Stimulated activated CD4-positive, alpha-beta T cell treated with anti-CD3 and anti-CD28 coated beads, Interleukin-2, amount 100 ng/mL, for 24 hours (primary cell): ENCODE measurements at places on chromosomes 12 and 14.

DNA sequence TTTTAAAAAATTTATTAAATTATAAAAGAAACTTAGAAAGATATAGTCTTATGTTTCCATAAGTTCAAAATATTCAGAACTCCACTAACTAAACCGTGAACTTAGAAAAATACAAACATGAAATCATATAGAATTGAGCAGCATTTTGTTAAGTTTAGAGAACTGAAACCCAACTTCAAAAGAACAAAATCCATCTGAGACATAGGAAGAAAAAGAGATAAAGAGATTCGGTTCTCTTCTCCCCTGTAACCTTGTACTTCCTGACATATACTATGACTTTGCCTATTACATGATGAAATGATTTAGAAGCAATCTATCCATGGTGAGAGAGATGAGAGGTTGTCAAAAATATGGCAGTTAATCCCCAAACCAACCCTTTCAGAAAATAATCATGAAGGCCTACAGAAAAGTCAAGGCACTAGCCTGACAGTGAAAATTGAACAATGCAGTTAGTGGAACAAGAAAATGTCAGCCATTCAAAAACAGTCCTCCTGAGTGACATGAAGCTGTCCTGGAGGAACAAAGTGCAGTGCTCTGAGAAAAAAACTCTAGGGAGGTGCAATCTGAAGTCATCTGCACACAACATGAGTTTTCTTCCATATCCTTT lies 44.0 kb downstream of the C12orf50 start:
- DNase-seq = no peak

- DNase-seq = no peak
Observed at GRCh38 chr12:132099739-132100138, 44.4 kb downstream of the DDX51 start.

DNA sequence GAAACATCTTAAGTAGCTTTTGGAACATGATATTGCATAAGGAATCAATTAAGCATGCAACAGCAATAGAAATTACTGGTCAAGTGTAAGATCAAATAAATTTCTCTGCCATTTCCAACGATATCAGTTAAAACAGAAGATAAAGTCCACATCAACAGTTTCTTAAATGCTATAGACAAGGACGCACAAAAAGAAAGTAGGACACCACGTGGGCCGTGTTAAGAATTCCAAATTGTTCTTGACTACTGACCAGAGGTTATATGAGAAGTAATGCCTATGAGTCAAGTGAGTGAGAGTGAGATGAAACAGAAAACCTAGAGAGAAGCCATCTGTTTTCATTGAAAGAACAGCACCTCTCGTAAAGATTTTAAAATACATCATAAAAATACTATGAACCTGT lies 318.2 kb downstream of the TMEM117 start:
- no peak for DNase-seq

DNA sequence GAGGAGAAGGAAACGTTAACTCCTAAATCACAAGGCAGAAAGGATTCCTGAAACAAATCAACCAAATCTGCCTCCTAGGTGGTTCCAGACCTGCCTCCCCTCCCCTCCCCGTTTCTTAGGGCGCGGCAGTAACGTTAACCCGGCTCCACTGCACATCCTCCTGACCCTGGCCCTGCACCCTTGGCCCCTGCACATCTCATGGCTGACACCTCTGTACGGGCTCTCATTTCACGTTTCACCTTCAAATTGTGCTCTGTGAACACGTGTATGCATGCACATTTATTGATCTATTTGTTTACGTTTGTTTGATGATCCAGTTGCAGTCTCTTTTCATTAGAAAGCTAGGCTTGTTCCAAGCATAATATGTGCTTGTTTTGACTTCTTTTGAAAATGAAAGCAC lies 358.1 kb downstream of the ADGRD1 start:
- DNase-seq = no peak

DNA sequence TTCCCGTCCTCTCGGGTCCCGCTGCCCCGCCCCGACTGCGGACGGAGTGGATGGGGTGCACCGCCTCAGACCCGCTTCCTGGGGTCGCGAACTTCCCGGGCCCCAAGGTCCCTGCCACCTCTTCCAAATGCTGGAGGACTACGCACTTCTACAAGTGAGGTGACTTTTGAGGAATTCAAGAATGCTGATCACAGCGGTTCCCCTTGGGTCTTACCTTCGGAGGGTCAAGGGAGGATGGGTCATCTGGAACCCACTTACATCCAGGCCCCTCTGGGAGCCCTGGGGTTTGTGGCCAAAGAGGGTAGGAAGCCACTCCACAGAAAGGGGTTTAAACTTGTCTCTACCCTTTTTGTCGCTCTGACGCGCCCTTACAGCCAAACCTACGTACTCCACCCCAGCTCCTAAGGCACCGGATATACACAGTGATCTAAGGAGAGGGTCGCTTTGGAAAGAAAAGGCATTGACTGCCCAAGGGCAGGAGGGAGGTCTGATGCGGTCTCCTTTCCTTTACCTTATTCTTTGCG lies 532 bp upstream of the PRKD1 start:
- no peak for DNase-seq

- no peak for DNase-seq
Observed at GRCh38 chr12:32605326-32606095, 73.6 kb upstream of the DNM1L start.

- DNase-seq = no peak
Observed at GRCh38 chr14:104289507-104289906, 151.1 kb downstream of the KIF26A start.

DNA sequence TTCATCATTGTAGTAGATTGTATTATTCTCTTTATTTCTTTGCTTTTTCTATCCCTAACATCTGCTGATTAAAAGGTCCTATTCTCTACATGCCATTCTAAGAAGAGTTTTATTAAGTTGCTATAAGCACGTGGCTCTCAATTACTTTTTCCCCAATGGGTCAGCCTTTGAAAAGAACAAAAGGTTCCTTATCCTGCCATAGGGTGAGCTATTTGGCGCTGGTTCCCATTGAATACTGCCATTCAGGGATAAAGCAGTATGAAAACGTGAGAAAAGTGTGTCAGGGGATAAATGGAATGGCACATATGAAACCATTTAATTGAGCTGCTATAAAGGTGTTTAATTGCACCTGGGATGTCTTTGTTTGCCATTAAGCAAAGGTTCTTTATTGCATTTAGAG lies 80.9 kb downstream of the SYNE2 start:
- no peak for DNase-seq

DNA sequence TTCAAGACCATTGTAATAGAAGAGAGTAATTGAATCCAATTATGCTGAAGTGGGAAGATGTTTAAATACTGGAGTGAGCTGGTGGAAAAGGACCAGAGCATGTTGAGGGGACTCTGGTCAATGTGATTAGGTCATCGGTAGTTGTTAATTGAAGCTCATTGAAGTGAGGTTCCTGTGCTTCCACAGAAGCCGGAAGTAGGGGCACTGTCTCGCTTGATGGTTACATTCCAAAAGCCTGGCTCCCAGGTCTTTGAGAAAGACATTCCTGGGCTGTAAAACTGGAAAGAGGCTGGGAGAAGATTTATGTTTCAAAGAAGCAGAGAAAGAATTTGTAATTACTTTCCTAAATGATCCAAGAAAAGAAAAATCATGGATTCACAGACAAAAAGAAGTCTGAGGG lies 12.3 kb upstream of the CLECL1 start:
- no peak for DNase-seq

DNA sequence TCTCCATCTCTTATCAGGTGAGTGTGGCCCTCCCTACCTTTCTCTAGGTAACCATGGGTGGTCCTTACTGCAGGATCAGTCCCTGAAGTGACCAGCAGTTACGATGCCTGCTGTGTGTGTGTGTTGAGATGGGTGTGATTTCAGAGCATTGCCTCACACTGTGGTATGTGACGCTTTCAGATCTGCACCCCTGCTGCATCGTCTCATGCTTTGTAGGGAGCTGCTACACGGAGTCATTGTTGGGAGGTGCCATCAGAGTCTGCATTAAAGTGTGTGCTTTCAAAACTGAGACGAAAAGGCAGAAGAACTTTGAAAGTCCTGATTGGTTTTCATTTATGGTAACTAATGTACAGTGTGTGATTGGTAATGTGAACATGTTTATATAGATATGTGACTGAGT lies 150.5 kb downstream of the PELI2 start:
- DNase-seq = no peak

- no peak for DNase-seq
Observed at GRCh38 chr12:2152134-2152533, 99.3 kb downstream of the CACNA1C start.

- no peak for DNase-seq
Observed at GRCh38 chr14:51862176-51862796, 1.9 kb downstream of the GNG2 start.

GRCh38 chr14:78725086-78725485 lies 554.9 kb downstream of the NRXN3 start:
- DNase-seq = no peak

DNA sequence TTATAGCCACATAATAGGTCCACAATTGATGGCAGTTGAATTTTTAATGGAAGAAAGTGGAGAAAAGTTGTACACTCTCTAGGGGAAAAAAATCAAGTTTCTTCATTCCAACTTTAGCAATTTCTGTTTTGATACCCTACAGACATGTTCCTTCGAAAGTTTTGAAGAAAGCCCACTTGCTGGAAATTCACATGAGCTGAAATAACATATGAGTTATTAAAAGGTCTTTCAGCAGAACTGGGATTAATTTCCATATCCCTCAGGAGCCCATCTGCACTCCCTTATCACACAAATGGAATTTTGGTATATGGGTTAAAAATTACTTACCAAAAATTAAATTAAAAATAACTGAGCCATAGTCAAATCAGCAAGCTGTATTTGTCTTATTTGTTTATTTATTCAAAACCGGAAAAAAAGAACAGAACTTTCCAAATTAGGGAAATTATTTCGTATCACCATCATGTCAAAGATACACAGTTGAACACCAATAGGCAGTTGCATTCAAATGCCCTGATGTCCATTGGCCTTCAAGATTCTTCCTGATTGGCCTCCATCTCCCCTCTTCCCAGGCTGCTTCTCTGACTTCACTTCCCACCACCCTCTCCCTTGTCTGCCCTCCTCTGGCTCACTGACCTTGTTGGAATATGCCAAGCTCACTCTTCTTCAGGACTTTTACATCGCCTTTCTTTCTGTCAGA lies 445.5 kb downstream of the EGLN3 start:
- no peak for DNase-seq

GRCh38 chr12:113788020-113788856 lies 177.9 kb downstream of the RBM19 start:
- DNase-seq = no peak

GRCh38 chr14:104321088-104321801 lies 182.9 kb downstream of the KIF26A start:
- DNase-seq = no peak

DNA sequence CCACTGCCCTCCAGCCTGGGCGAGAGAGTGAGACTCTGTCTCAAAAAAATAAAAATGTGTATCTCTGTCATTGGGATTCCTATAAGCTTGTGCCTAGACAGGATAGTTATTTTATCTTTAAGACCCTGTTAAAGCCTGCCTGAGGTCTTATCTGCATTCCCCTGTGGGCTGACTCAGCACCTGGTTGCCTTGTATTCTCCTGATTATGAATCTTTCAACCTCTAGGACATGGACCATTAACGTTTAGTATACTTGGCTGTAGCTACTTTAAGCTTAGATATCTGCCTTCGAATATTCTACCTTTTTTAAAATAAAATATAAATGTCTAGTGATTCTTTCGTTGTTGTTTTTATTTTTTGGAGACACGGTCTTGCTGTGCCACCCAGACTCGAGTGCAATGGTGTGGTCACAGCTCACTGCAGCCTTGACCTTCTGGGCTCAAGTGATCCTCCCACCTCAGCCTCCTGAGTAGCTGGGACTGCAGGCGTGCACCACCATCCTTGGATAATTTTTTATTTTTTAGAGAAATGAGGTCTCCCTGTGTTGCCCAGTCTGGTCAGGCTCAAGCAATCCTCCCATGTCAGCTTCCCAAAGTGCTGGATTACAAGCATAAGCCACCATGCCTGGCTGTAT lies 41.3 kb downstream of the RESF1 start:
- DNase-seq = no peak

GRCh38 chr14:87152693-87153092 lies 840.3 kb downstream of the GALC start:
- DNase-seq = no peak

DNA sequence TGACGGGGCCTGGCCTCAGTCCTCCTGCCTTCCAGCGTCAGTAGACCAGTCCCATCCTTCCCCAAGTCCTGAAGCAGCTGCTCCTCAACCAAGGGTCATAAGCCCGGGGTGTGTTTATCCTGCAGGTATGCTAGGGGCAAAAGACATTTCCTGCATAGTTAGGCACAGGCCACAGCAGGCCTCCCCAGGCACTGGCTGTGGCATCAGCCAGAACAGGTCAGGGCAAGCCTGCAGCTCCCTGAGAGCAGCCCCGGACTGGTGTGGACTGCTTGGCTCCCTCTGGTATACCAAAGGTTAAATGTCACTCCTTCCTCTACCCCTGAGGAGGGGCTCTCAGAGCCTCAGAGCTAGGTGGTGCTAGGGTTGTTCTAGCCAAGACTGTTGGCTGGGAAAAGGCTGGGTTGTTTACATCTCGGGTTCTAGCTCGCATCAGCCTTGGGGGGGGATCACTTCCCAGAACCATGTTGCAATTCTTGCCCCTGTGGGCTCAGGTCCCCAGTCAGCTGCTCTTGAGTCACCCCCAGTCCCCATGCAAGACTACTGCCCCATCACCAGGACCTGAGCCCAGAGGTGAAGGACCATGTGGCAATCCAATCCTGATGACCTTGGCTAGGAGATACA lies 2.9 kb downstream of the MMP14 start:
- DNase-seq = no peak

DNA sequence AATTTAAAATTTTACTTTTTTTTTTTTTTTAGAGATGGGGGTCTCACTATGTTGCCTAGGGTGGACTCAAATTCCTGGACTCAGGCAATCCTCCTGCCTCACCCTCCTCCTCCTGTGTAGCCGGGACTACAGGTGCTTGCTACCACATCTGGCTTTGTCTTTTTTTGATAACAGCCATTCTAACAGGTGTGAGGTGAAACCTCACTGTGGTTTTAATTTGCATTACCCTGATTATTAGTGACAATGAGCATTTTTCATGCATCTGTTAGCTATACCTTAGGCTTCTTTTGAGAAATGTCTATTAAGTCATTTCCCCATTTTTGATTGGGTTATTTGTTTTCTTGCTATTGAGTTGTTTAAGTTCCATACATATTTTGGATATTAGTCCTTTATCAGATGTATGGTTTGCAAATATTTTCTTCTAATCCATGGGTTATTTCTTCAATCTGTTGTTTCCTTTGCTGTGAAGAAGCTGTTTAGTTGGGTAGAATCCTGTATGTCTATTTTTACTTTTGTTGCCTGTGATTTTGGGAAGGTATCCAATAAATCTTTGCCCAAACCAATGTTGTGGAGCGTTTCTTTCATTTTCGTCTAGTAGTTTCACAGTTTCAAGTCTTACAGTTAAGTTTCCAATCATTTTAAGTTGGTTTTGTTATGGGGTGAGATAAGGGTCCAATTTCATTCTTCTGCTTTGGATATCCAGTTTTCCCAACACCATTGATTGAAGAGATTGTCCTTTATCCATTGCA lies 86.1 kb downstream of the MYF5 start:
- DNase-seq = no peak
